LHCN-M2 (cell line): ENCODE measurements at places on chromosomes 6 and 20. TPM values are rescaled to one million over a fixed set of nuclear protein-coding genes. Genes with fewer than 3 reads are reported as not detected.

The RTF2 gene
- total RNA-seq: 77.2 and 81.4 TPM in 2 replicates

The EEF1A1 gene
- 9,526 and 10,102 TPM in 2 replicates for total RNA-seq

The BPIFB3 gene
- not detected in 2 replicates for total RNA-seq

The AVP gene
- total RNA-seq: not detected in 2 replicates

The RSPH9 gene
- not detected in 2 replicates for total RNA-seq

GRCh38 chr20:63750807-63751470, 11.4 kb downstream of the SLC2A4RG start:
- DNase-seq: no peak

DNA sequence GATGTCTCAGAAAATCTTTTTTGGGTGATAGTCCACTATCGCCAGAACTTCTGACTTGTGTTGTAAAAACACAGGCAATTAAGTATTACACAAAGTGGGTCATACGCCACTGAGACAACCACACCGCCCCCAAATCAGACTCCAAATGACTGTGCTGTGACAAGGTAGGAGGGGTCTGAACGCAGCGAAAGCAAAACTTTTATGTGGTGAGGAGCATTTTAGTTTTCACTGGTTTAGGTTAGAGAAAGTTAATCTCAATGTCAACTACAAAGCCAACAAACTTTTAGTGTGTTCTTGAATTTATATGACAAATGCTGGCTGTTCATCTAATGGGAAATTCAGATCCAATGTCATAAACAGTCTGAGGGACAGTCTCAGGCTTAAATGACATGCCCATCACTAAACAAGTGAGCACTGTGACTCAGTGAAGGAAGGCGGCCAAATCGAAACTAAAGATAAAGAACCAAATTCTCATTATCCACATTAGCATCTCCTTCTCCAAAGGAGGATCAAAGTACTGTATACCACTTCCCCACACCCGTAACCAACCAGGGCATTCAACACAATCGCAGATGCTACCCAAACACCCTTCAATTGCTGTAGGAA, 186.7 kb downstream of the GJA10 start:
- no peak for DNase-seq

GRCh38 chr6:130421585-130421984, 55.8 kb downstream of the TMEM200A start:
- peak; percentile 53 for DNase-seq

- no peak for DNase-seq
These were observed 261.1 kb downstream of the SAMD5 start for GRCh38 chr6:147769496-147770087.

- no peak for DNase-seq
These were observed 180.1 kb downstream of the SLC24A3 start for GRCh38 chr20:19392344-19393130.

GRCh38 chr20:40948465-40949267, 80.0 kb upstream of the TOP1 start:
- DNase-seq: no peak
